Body of pancreas (tissue), 4 donors: ENCODE measurements at places on chromosomes 4 and X.

- no peak overlapping the region for H3K4me3 ChIP-seq
- H3K36me3 ChIP-seq, result no peaks in the 10 kb centered on the region
- peaks cover 13% of the 10 kb centered on the region for H3K4me1 ChIP-seq
- H3K27me3 ChIP-seq, result no peaks in the 10 kb centered on the region
Measured at GRCh38 chr4:153142700-153143438, 61.4 kb upstream of the TRIM2 start.

DNA sequence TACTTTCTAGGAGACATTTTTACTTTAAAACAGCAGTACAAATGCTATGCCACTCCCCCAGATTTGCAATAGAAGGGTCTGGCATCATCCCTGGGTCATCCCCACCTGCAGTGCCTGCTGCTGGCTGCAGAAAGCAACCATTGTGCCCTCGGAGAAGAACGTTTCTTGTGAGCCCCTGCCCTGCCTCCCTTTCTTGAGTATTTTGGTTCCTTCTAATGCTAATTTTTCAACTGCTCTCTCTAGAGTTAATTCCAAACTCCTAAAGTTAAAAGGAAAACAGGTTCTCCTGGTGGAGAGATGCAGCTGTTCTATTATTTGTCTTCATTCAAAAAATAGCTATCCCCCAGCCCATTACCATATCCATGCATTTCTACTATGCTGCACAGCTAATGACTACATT is 107.1 kb downstream of the IDS start:
- DNase-seq, result no peak
- H3K36me3 ChIP-seq, result no peaks in the 10 kb centered on the region
- no peaks in the 10 kb centered on the region for H3K4me1 ChIP-seq
- H3K27ac ChIP-seq, result no peak overlapping the region

DNA sequence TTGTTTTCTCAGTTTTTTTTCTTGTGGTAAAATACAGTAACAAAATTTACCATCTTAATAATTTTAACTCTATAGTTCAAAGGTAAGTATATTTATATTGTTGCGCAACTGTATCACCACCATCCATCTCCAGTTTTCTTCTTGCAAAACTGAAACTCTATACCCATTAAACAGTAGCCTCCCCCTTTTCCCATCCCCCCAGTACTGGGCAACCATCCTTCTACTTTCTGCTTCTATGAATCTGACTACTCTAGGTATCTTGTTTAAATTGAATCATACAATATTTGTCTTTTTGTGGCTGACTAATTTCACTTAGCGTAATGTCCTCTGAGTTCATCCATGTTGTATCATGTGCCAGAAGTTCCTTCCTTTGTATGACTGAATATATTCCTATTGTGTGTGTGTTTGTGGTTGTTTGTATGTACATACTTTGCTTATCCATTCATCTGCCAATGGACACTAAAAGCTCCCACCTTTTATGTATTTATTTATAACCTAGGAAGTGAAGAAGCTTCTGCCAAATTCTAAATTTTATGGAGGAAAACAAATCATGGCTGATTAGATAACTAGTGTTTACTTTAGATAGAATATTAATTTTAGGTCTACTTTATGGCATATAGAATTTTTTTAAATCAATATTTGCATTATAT is 10.0 kb downstream of the ABHD18 start:
- H3K4me3 ChIP-seq, result no peak overlapping the region
- no peaks in the 10 kb centered on the region for H3K27me3 ChIP-seq
- DNase-seq, result no peak
- H3K27ac ChIP-seq, result no peak overlapping the region
- no peaks in the 10 kb centered on the region for H3K36me3 ChIP-seq
- H3K4me1 ChIP-seq, result peaks cover 5% of the 10 kb centered on the region

- H3K4me3 ChIP-seq, result no peak overlapping the region
- no peak for DNase-seq
- H3K27ac ChIP-seq, result no peak overlapping the region
- no peaks in the 10 kb centered on the region for H3K27me3 ChIP-seq
- H3K4me1 ChIP-seq, result no peaks in the 10 kb centered on the region
- no peaks in the 10 kb centered on the region for H3K36me3 ChIP-seq
Measured at GRCh38 chr4:182215148-182215547, 28.1 kb upstream of the TENM3 start.

- no peak for DNase-seq
- no peak overlapping the region for H3K27ac ChIP-seq
- no peaks in the 10 kb centered on the region for H3K36me3 ChIP-seq
- H3K4me3 ChIP-seq, result no peak overlapping the region
Measured at GRCh38 chr4:138659812-138660316, 355.7 kb upstream of the NOCT start.

- no peaks in the 10 kb centered on the region for H3K4me1 ChIP-seq
- DNase-seq, result no peak
Measured at GRCh38 chr4:94354474-94354896, 11.8 kb upstream of the HPGDS start.

- H3K4me3 ChIP-seq, result no peak overlapping the region
- H3K27ac ChIP-seq, result no peak overlapping the region
- H3K27me3 ChIP-seq, result no peaks in the 10 kb centered on the region
- no peaks in the 10 kb centered on the region for H3K36me3 ChIP-seq
- H3K4me1 ChIP-seq, result no peaks in the 10 kb centered on the region
Measured at GRCh38 chrX:140318296-140318695, 186.6 kb downstream of the SOX3 start.

- H3K36me3 ChIP-seq, result no peaks in the 10 kb centered on the region
- no peak for DNase-seq
- no peaks in the 10 kb centered on the region for H3K4me1 ChIP-seq
- H3K4me3 ChIP-seq, result no peak overlapping the region
- H3K27ac ChIP-seq, result no peak overlapping the region
Measured at GRCh38 chrX:112746812-112747595, 67.3 kb upstream of the LHFPL1 start.
